LNCaP clone FGC (cell line): ENCODE measurements at places on chromosomes 5 and 9.

DNA sequence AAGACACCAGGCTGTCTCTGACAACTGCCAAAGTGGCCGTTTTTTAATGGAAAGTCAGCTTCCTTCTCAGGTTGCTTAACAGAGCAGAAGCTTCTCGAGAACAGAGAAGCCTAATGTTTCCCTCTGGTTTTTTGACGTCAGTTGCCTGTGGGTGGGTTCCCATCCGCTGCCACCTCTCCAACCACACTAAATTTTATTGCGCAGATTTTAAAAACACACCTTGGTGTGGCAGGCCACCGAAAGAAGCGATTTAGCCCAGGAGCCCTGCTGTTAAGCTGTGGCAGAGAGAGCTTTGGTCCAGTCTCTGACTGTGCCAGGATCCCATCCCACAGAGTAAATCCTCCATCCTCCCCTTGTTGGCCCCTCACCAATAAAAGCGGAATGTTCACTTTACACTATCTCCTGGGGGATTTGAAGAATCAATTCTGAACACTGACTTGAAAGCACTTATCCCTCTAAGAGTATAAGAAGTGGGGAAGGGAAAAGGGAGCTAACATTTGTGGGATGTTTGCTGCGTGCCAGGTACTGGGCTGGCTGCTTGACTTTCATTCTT lies 181.6 kb downstream of the AOPEP start:
- no peak for DNase-seq

DNA sequence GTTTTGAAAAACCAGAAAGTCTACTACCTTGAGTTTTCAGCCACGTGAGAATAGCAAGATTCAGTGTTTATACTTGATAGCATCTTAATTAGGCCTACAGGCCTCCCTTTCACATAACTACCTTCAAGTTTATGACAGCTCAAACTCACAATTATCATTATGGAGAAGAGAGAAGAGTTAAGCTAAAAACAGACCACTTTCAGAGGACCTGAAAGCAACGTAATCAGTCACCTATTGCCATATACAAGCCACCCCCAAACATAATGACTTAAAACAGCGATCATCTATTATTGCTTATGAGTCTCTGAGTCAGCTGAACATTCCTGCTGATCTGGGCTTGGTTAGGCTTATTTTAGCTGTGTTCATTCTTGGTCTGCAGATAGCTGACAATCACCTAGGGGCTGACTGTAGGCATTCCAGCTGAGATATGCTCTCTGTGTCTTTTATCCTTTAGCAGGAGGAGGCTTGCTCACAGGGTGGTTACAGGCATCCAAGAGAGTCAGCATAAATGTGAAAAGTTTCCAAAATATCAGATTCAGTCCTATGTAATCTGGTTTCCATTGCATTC lies 130.9 kb downstream of the COX7C start:
- no peak for DNase-seq

DNA sequence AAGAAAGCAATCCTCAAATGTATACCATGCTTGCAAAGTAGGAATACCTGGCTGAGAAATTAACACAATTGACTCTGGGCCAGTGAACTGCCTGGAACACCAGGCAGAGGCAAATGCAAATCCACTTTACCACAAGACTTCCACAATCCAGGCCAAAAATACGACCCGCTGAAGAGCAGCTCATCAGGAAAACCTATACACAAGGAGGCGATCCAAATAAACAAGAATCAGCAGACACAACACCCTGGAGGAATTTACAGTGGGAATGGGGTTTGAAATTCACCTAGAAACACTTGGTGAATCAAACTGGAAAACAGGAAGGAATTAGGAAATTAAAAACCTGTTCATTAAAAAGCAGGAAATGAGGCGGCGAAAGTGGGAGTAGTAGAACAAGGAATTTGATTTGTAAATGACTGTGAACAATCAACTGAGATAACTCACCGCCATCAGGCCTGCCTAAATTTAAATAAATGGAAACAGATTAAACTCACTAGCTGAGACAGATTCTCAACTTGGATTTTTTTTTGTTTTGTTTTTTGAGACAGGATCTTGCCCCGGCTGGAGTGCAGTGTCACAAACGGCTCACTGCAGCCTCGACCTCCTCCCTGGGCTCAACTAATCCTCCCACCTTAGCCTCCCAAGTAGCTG lies 15.9 kb downstream of the CMBL start:
- no peak for DNase-seq

DNA sequence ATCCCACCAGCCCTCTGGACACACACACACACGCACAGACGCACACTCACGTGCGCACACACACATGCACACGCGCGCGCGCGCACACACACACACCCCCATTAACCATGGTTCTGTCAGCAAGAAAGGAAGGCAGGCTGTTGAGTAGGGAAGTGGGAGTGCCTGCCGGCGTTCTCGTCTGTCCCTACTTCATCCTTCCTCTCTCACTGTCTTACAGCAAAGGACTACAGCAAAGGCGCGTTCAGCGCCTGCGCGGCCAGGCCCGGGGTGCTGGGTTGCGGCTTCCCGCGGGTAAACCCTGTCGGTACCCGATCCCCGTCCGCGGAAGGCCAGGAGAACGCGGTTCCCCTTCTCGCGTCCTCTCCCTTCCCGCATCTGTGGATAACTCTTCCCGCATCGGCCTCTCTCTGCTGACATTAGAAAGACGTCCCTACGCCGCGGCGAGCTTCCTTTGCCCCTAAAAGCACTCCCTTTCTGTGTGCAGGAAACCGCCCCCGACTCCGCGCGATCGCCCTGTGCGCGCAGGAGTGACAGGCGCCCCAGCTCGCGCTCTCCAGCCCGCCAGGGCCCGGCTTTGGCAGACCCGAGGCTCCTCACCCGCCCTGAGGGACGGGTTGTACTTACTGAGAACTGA lies 219.2 kb downstream of the AGTPBP1 start:
- no peak for DNase-seq
